ENCODE measurements at places on chromosomes 11 and 22. TPM values are rescaled to one million over a fixed set of nuclear protein-coding genes. Genes with fewer than 3 reads are reported as not detected.

MPPED2 gene
- polyA plus RNA-seq = 7.0 TPM

DNA sequence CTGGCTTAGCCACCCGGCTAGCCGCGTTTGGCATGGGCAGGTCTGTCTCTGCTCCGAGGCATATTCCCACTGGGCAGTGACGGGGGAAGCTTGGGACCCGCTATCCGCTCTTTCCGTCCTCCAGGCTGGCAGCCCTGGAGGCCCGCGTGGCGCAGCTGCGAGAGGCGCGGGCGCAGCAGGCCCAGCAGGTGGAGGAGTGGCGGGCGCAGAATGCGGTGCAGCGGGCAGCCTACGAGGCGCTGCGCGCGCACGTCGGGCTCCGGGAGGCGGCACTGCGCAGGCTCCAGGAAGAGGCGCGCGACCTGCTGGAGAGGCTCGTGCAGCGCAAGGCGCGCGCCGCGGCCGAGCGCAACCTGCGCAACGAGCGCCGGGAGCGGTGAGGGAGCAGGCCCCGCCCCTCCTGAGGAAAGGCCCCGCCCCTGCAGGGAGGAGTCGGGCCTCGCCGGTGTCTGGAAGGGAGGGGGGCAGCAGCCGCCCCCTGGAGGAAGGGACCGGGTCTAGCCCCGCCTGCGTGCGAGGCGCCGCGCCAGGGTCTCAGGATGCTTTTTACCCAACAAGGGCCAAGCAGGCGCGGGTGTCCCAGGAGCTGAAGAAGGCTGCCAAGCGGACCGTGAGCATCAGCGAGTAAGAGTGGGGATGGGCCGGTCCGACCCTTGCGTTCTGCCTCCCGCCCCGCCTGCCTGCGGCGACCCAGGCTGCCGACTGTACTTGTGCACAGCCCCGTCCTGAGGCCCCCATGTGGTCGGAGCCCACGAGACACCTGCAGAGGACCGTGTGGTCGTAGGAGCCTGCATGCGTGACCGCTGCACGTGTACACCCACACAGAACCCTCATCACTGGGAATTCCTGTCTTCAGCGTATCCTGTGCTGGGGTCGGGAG is 7.9 kb downstream of the ATG16L2 start:
- peak; percentile 93 for DNase-seq

- no peak for DNase-seq
Measured at GRCh38 chr11:64089915-64090805, 54.4 kb downstream of the FLRT1 start.

FOLR3 gene
- polyA plus RNA-seq = 0.36 TPM

GGT5 gene
- polyA plus RNA-seq = 9.2 TPM

GRCh38 chr11:35295751-35296150 is 123.6 kb downstream of the SLC1A2 start:
- no peak for DNase-seq

DNA sequence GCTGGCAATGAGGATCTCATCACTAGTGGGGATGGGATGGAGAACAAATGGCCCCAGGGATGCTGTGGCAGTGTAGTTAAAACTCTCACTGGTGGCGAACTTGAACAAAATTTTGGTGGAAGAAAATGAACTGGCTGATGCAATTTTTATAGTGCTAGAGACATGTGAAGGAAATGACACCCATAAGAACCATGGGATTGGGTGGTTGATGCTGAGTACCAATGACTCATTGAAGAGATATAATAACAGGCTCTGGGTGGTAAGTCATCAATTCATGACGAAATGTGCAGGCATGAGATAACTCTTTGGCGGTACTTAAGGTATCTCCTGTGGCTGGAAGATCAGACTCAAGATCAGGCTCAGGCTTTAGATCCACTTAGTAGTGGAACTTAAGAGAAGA is 172.9 kb upstream of the DDI1 start:
- no peak for DNase-seq

- no peak for DNase-seq
Measured at GRCh38 chr11:120925944-120926343, 98.0 kb upstream of the TBCEL start.

DNA sequence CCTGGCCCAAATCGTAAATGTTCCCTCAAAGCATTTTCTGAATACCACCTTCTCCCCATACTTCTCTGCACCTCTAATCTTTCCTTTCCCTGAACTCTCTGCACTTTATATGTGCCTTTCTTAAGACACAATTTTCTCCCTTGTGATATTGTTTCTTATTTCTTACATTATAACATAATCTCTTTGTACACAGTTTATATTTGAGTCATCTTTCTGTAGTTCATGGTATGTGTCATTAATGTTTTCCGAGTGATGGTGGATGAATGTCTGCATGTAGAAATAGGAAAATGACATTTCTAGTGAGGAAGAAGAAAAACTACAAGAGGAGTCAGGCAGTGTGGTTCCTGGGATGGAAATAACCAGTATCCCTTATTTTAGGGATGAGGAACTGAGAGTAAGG is 5.5 kb downstream of the ACRV1 start:
- no peak for DNase-seq

HMBS gene
- 25.3 TPM for polyA plus RNA-seq

DNA sequence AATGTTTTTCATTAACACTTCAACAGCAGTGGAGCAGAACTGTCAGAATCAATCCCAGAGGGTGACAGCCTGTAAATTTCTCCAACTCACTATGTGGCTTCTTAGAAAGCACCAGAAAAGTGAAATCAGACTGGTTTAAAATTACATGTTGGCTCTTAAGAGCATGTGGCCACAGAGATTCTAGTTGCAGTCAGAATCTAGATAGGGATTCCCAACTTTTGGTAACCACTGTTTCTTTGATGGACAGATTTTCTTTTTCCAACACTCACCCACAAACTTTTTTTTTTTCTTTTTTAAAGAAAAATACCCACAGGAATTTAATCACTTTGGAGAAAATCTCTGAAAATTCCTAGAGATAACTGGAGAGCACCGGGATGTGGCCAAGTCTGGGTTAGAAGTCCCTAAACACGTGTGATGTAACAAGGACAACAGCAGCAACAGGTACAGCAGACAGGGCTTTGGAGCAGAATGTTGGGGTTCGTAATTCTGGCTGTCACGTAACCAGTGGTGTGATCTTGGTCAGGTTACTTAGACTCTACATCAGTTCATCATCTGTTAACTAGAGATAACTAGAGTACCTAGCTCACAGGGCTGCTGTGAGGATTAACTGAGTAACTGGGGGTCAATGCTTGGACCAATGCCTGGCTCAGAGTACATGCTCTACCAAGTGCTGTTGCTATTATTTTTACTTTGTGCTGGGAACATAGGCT is 100.1 kb downstream of the NAT10 start:
- no peak for DNase-seq

DNA sequence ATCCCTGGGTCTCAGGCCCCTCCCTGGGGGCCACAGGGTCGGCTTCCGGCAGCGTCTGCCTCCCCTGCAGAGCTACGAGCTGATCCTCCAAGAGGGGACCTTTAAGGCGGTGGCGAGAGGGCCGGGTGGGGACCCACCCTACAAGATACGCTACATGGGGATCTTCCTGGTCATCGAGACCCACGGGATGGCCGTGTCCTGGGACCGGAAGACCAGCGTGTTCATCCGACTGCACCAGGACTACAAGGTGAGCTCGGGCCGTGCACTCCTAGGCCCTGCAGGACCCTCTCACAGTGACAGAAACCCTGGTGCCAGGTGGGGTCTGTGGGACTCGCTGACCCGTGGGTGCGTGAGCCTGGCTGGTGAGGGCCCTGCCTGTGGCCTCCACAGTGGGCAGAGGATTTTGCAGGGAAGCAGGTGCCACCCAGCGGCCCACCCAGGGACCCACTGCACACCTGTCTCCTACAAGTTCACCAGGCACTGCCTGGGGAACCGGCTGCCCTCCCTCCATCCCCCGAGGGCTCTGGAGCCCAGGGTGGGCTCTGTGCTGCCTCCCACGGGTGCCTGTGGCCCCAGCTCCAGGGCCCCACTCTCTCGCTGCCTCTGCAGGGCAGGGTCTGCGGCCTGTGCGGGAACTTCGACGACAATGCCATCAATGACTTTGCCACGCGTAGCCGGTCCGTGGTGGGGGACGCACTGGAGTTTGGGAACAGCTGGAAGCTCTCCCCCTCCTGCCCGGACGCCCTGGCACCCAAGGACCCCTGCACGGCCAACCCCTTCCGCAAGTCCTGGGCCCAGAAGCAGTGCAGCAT is 13.7 kb downstream of the MUC5B start:
- no peak for DNase-seq

Data from large intestine (tissue), 12 donors.